ENCODE measurements at places on chromosomes 16 and 17.

- DNase-seq: peak; percentile 87
Observed at GRCh38 chr16:8878523-8878911, 3.6 kb upstream of the LITAFD start.

GRCh38 chr17:35726127-35726952, 5.1 kb upstream of the RASL10B start:
- DNase-seq: peak; percentile 69

DNA sequence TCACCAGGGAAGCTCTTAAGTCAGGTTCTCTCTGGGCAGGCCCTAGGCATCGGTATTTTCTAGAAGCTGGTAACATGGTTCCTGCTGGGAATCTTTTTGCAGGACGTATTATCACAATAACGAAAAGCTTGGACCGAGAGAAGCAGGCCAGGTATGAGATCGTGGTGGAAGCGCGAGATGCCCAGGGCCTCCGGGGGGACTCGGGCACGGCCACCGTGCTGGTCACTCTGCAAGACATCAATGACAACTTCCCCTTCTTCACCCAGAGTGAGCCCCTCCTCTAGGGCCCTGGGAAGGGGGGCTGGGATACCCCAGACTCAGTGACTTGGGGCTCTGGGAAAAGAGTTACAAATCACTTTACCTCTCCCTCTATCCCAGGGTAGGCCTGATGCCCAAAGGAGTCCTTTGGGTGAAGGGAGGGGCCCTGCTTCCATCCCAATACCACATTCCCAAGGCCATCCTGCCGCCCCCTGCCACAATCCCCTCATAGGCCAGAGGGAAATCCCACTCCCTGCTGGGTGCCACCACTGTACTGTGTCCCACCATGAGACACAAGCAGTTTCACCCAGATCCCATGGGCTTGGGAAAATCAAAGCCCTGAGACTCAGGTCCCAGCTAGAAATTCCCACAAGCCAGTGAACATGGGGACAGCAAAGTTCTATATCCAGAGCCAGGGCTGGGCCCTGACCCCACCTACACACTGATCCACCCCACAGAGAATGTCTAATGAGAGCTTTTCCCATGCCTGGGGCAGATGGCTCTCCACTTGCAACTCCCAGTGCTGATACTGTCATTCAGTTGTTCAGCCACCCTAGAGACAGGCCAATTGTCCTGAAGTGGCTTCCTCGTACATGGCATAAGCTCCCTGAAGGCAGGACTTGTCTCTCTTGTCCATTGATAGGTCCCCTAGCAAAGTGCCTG, 23.0 kb downstream of the CDH5 start:
- DNase-seq: no peak

DNA sequence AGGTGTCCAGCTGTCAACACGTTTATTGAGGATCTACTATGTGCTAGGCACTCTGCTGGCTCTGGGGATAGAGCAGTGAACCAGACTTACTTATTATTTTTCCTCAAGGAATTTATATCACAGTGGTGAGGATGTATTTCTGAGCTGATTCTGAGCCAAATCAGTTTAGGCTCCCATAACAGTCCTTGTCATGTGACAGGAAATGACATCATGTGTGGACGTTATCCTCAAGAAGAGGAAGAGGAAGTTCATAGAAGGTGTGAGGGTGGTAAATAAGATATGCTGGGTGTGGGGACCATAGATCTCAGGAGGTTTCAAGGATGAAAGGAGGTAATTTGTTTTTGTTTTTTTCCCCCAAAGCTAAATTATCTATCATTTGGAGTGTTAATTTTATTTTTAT, 873.5 kb upstream of the EEF2KMT start:
- DNase-seq: no peak

DNA sequence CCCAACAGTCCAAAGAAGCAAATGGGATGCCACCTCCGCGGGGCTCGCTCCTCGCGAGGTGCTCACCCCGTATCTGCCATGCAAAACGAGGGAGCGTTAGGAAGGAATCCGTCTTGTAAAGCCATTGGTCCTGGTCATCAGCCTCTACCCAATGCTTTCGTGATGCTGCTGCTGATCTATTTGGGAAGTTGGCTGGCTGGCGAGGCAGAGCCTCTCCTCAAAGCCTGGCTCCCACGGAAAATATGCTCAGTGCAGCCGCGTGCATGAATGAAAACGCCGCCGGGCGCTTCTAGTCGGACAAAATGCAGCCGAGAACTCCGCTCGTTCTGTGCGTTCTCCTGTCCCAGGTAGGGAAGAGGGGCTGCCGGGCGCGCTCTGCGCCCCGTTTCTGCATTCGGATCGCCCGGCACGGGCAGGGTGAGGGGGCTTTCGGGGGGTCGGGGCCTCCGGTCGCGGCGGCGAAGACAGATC, at the start of gene CDH13:
Gene CDH13 (plus strand): TSS at position 179 of the 471 bp plus-strand sequence.
- DNase-seq: no peak

- no peak for DNase-seq
Observed at GRCh38 chr17:33241390-33241789, 51.7 kb downstream of the ASIC2 start.

DNA sequence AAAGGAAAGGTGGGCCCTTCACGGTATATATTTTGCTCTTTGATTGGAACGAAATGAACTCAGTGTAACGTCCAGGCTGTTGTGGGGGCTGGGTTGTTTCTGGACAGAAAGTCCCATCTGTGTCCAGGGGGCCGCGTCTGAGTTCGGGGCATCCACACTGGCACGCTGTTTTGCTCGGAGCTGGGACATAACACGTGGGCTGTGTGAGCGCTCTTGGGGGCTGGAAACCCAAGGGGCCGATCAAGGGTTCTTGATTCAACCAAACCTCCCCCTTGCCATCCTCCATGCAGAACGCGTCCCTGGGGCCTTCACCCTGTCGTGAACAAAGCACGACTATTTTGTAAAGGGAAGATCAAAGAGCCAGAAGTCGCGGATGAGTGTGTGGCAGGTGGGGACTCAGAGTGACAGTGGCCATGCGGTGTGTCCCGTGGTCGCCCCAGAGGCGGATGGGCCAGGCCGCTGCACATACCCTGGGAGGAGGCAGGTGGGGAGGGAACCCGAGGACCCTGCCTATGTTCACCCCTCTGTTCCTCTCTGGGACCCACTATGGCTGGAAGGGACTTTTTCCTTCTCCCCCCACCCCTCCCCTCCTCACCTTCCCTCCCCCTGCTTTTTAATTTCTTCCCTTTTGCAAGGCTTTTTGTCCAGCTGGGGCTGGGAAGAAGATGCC, 387.2 kb downstream of the SEC14L1 start:
- no peak for DNase-seq

DNA sequence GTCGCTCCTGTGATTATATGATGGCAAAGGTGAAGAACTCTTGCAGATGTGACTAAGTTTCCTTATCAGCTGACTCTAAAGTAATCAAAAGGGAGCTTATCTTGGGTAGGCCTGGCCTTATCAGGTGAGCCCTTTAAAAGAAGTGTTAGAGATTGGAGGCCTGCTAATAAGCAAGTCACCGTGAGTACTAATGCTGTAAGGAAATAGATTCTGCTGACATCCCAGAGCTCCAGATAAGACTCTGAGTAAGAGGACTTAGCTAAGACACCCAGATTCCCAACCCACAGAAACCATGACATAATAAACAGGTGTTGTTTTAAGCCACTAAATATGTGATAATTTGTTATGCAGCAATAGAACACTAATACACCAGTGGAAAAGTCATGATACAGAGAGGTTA, 99.9 kb upstream of the FAM20A start:
- no peak for DNase-seq

All from renal cortical epithelial cell (primary cell).